ENCODE measurements at places on chromosomes 6 and 20.

DNA sequence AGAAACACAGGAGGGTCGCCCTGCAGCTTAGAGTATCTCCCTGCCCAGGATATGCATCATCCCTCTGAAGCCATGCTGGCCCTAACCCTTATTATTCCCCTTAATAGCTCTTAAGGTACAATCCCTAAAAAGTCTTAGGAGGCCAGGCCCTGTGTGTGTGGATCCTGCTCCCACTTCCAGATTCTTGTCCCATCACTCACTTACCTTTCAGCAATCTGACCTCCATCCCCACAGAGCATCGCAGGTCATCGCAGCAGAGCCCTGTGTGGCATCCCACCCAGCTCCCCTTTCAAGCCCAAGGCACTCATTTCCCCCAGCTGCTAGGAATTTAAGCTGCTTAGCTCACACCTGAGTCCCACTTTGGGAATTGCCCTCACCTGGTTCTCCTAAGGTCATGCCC, 223.8 kb upstream of the SMLR1 start:
- DNase-seq, result no peak

DNA sequence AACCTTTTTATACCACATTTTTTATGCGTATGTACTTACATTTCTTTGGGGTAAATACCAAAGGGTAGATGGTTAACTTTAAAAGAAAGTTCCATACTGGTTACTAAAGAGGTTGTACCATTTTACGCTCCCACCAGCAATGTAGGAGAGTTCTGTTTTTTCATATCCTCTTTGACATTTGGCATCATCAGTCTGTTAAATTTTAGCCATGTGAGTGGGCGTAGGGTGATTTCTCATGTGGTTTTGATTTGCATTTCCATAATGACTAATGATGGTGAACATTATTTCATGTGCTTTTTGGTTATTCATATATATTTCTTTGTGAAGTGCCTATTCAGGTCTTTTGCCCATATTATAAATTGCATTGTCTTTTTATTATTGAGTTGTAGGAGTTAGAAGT, 194.2 kb downstream of the PRL start:
- no peak for DNase-seq

GRCh38 chr20:39897058-39897457, 792.0 kb downstream of the MAFB start:
- no peak for DNase-seq

GRCh38 chr6:155026022-155026705, 31.0 kb downstream of the TIAM2 start:
- DNase-seq, result no peak

DNA sequence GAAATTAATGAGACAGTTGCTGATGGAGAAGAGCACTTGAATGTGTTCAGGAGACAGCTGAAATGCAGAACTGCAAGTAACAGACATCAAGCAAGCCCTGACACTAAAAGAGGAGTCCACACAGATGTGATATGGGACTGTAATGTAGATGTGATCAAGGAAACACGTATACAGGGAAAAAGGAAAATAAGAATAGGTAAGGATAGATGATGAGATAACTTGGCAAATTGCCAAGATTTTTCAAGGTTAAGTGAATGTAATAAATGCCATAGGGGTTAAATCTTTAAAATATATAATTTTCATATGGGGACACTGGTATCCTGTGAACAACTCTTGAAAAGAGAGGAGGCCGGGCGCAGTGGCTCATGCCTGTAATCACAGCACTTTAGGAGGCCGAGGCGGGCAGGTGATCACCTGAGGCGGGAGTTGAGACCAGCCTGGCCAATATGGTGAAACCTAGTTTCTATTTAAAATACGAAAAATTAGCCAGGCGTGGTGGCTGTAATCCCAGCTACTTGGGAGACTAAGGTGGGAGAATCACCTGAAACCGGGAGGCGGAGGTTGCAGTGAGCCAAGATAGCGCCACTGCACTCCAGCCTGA, 7.2 kb upstream of the SNX14 start:
- DNase-seq, result no peak

GRCh38 chr6:26536571-26537159, 1.5 kb upstream of the HMGN4 start:
- peak; percentile 50 for DNase-seq

DNA sequence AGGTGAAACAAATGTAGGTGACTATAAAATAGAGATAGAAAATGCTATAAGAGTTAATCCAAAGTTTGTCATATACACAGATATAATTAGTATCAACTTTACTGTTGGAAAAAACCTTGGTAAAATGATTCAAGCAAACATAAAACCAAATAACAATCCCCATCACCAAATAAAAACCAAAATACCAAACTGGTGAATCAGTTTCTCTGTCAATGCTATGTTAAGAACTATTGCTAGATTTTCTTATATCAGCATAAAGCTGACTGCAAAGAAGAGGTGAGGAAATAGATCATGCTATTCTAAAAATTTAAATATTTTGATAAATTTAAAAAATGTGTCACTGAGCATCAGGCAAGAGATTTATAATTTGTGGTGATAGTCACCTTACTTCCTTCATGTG, 658.4 kb downstream of the PHF3 start:
- DNase-seq, result no peak

- DNase-seq, result peak; percentile 30
Measured at GRCh38 chr6:132812756-132813172, 1.6 kb upstream of the RPS12 start.

DNA sequence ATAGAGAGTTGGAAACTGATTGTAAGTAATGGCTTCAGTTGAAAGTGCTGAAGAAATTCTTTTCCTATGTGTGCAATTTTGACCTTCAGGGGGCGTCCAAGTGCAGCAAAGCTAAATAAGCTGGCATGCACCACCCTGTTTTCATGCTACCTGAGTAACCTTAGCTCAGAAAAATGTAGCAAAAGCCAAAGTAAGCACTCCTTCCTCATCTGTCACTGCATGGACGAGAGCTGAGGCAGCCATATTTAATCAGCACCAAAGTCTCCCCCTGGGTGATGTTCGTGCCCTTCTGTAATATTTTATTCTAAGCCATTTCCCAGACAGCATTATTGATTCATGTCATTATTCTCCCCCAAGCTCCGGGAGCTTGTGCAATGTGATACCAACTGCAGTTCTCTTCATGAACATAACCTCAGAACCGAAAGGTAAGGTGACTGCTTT, 123.1 kb downstream of the RPS12 start:
- no peak for DNase-seq

GRCh38 chr6:119879731-119880130, 530.2 kb upstream of the MAN1A1 start:
- DNase-seq, result no peak

DNA sequence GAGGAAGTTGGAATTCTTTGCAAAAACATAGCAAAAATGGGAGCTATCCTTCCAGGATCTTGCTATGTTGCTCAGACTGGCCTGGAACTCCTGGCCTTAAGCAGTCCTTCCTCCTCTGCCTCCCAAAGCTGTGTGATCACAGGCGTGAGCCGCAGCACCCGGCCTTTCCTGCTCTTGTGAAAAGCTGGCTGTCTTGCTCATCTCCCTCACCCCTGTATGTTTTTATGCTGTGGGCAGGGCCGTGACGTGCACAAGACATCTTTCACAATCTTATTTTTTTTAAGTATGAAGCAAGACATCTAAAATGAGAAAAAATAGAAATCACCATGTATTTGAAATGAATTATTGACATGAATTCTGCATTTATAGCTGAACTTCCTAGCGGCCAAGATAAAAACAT, 110.4 kb downstream of the SAMD5 start:
- no peak for DNase-seq

DNA sequence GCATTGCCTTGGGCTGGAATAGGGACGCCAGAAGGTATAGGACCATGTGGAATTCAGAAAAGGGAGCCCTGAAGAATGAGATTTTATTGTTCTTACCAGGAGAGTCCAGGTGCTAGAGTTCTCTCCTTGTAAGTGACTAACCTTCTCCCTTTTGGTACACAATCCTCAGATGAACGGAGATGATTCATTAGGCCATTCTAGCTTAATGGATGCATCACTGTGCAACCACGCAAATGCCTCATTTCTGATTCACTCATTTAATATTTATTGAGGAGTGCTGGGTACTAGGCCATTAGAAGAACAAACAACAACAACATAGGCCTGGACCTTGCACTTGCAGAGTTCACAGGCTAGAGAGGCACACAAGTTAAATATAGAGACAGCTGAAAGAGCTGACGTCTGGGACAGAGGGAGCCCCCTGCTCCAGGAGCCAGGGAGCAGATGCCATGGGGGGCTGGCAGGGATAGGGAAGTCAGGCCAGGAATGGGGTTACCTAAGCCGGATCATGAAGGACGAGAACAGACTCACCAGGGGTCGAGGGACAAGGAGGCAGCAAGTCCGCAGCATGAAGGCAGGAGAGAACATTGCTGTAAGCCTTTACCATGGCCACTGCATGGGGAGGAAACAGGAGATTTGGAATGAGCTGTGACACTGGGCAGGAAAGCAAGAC, 179.5 kb upstream of the AKAP12 start:
- no peak for DNase-seq

DNA sequence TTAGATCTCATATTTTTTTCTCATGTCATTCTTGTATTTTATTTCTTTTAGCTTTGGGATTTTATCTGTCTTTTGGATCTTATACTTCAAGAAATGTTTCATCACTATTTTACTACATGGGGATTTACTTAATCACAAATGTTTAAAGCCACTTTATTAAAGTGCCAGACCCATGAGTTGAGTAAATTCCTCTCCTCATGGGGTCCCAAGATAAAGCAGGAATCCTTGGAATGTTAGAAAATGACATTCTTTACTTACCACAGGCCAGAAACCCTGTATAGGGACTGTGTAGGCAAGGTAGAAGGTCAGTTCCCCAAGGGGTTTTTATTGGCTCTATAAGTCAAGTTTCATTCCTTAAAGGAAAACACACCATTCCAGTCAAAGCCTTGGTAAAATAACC, 28.4 kb upstream of the OR2J2 start:
- no peak for DNase-seq

DNA sequence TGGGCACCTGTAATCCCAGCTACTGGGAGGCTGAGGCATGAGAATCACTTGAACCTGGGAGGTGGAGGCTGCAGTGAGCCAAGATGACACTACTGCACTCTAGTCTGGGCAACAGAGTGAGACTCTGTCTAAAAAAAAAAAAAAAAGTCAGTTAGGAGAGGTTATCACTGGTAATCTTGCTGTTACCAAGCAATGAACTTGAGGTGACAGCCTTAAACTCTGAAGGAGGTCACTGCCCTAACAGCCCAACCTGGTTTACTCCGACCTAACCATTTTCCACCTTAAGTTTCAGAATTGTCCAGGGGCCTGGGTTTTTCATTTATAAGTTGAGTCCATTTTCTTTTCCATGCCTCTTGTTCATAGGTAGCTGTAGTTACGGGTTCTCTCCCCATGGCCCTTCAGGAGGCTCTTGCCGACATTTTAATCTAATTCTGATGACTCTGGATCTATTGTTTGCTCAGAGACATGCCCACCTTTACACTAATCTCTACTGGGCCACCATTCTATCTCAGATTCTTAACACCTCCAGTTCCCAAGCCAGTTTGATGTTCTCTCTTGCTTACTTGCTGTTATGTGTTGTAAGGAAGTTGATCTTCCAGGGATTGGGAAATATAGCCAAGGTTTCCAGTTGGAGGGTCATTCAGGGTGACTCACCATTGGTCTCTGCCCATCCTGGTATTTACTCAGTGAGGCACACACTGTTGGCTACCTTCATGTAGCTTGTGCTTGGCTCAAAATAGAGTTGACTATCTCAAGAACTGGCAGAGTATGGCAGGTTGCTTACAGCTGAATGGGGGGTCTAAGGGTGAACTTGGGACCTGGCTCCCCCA, 29.1 kb downstream of the SHLD1 start:
- no peak for DNase-seq

GRCh38 chr6:40957616-40958492, 81.2 kb downstream of the UNC5CL start:
- no peak for DNase-seq

- DNase-seq, result no peak
Measured at GRCh38 chr6:167768471-167769215, 58.1 kb upstream of the AFDN start.

GRCh38 chr20:63101781-63102720, 95.3 kb upstream of the BHLHE23 start:
- peak; percentile 70 for DNase-seq

DNA sequence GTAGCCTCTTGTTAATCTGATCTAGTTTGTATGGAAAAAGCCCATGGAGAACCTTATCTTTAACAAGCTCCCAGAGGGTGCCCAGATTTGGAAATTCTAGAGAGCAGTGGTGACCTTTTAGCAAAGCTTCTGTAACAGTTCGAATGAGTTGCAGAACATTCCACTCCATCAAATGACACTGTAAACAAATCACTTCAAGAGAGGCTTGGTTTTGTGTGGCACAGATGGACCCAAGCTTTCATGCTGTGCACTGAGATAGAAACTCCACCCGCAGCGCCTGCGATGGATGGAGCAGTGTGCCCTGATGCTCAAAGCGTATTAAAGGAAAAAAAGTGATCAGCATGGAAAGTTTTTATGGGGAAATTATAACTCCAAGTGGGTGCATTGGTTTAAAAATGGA, 55.1 kb upstream of the ISM1 start:
- no peak for DNase-seq

DNA sequence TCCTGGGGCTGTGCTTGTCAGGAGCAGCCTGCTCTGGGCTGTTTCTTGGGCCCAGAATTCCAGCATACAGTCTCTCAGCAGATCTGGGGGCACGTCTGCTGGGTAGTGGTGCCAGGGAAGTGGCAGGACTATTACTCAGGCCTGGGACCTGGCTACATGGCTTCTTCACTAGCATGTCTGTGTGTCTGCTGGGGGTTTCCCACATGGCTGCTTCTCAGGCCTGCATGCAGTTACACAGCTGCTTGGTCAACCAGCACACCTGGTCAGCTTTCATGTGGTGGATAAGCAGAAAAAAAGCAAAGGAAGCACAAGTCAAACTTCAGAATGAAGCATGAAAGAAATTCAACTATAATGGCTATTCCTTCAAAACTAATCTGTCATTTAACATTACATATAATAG, 316.2 kb upstream of the NOX3 start:
- DNase-seq, result no peak

- no peak for DNase-seq
Measured at GRCh38 chr6:83514866-83515466, 2.6 kb downstream of the PRSS35 start.

DNA sequence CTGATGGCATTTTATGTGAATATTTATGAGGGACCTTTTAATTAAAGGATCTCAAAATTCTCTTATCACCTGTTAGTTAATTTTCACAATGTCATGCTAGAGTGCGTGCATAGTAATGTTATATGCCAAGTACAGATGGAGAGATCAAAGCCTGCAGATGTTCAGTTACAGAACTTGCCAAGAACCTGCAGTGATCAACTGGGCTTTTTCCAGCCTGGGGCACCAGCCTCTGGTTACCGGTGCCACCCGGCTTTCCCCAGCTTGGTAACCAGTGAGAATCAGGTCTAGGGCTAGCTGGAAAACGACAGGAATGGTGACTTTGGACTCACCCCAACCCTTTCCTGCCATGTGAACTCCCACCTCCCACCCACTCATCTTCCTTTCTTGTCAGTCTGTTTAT, 91.8 kb downstream of the CAP2 start:
- no peak for DNase-seq

GRCh38 chr6:129590408-129591022, 119.5 kb downstream of the ARHGAP18 start:
- no peak for DNase-seq

GRCh38 chr6:41200901-41201763, at the start of gene TREML2:
Gene TREML2 (minus strand): TSS chr6:41201149. CDS start chr6:41201008, 141 bp downstream.
- DNase-seq, result peak; percentile 39
